Right ventricle myocardium superior (tissue), 1 donor: ENCODE measurements at places on chromosomes 3 and 15. TPM values are rescaled to one million over a fixed set of nuclear protein-coding genes. Genes with fewer than 3 reads are reported as not detected.

KNG1 gene
- total RNA-seq, result 0.43 TPM

ITIH4 gene
- 1.3 TPM for total RNA-seq

FRMD5 gene
- 44.0 TPM for total RNA-seq

GNB5 gene
- total RNA-seq, result 7.8 TPM

SUSD5 gene
- 2.4 TPM for total RNA-seq

C2CD4A gene
- total RNA-seq, result not detected

ITPKA gene
- 2.6 TPM for total RNA-seq

IL17RC gene
- total RNA-seq, result 33.2 TPM

DNA sequence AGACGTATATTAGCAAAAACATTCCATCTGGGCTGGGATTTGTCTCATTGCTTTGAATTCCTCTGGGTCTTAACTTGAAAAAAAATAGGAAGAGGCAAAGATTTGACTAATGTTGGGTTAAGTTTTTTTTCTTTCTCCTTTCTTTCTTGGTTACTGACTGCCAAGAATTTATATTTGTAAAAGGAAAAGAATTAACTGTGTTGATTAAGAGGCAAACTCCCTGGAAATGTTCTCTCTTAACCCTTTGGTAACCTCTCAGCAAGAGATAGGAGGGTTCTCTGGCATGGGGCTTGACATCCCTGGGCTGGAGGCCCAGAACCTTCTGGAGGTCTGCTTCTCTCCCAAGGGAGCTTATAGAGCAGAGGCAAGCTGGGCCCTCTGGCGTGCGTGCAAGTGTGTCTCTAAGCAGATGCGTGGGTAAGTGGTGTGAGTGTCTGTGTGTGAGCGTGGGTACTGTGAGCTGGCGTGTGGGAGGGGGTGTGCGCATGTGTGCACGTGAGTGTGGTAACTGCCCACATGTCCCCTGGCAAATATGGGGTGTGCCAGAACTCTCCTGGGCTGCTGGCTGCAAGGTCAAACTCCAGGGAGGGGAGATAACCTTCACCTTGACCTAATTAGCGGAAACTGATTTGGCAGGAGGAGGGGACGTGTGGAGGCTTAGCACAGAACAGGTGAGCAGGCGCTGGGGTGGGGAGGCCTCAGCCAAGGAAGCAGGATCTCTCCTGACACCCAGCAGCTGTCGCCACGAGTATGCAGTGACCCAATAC lies 49.4 kb upstream of the MAGEF1 start:
- peak; percentile 66 for DNase-seq

- no peak for DNase-seq
Observed at GRCh38 chr3:134345202-134345601, 29.0 kb downstream of the AMOTL2 start.

GRCh38 chr3:158221426-158221825 lies 111.5 kb downstream of the RSRC1 start:
- DNase-seq, result no peak

GRCh38 chr3:46301122-46301835 lies 52.6 kb upstream of the CCR2 start:
- no peak for DNase-seq

DNA sequence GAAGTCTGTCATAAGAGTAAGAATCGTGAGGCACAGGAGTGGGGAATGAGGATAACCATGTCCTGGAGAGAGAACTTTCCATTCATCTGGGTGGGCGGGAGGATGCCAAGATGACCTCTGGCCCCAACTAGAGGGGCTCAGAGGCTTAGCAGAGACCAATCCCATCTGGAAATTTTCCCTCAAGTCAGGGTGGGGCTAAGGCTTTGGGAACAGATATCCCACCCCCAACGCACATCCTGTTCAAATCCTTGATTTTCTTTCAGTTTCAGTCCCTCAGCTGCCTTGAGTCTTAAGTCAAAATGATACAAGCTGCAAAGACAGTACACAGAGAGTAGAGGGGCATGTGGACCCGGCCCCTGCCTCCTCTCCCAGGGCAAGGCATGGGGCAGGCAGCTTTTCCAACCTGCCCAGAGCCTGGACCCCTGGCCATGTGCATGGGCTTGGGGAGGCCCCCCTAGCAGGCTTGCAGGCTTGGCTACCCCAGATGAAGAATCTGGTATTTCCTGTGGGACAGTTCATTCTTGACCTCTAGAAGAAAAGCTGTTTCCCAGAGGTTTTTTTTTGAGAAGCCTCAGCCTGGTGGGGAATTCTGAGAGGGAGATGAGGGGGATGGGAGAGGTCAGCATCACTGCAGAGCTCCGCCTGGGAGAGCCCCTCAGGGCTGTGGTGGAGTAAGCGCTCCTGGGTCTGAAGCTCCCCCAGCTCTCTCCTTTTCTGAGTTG lies 109.7 kb upstream of the HACD2 start:
- no peak for DNase-seq

GRCh38 chr3:101203411-101203810 lies 117.0 kb downstream of the IMPG2 start:
- no peak for DNase-seq

DNA sequence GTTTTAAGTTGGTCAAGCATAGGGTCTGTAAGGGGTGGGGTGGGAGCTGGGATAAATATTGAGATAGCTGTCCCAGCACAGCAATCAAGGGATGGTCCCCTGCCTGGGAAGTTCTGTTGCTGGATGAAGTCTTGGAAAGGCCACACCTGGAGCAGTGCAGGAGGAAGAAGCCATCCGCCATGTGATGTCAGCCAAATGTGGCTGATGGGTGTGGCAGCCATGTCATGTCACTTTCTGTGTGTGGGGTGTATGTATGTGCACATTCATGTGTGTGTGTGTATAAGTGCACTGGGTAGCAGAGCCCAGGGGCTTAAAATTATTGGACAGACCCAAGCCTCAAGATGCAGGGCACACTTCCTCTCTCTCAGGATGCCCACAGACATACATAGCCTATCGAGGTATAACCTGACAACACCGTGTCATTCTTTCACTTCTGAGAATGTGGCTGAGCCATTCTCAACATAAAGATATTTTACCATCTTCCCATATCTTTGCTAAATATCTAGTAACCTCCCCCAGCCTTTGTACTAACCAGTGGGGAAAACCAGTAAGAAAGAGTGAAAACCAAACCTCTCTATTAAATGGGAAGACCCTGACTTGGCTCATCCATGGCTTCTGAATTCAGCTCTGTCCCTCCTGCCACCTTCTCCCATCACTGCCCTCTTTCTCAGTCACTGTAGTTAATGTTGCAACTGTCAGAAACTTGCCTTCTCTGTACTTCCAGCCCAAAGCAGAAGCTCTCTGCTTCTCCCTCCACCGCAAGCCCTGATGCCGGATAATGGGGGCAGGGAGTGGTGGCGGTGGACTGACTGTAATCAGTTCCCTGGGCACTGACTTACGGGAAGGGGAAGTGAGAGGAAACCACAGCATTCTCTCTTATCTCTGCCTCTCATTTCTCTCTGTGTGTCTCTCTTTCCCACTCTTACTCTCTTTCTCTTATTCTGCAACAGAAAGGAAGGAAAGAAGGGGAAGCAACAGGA lies 11.2 kb downstream of the TNFSF10 start:
- DNase-seq, result peak; percentile 81

DNA sequence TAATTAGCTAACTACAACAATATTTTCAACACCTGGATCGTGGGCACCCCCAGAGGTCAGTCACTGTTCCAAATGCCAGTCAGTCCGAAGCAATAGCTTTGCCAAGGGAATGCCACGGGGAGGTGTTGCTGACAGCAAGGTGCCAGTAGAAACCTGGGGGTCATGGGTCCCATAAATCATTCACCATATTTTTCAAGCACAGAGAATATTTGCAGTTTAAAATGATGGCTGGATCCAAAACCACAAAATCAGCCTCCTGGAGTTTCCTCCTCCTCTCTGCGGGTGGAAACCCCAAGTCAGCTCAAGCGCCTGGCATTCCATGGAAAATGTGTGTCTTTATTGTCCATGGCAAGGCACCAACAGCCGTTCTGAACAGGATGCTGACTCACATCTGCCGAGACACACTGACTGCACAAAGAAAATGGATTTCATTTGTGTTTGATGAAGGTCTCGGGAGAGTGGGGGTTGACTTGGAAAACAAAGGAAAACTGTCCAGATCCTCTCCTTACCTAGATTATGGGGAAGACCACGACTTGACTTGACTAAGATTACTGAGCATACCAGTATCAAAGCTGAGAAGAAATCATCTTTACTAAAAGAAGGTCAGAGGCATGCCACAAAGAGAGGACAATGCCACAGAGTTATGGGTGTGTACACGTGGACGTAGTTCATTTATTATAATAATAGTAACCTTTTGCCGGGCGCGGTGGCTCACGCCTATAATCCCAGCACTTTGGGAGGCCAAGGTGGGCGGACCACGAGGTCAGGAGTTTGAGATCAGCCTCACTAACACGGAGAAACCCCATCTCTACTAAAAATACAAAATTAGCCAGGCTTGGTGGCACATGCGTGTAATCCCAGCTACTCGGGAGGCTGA lies 26.4 kb downstream of the ANXA2 start:
- DNase-seq, result peak; percentile 58

- DNase-seq, result no peak
Observed at GRCh38 chr15:41862515-41863116, 24.0 kb downstream of the PLA2G4B start.

DNA sequence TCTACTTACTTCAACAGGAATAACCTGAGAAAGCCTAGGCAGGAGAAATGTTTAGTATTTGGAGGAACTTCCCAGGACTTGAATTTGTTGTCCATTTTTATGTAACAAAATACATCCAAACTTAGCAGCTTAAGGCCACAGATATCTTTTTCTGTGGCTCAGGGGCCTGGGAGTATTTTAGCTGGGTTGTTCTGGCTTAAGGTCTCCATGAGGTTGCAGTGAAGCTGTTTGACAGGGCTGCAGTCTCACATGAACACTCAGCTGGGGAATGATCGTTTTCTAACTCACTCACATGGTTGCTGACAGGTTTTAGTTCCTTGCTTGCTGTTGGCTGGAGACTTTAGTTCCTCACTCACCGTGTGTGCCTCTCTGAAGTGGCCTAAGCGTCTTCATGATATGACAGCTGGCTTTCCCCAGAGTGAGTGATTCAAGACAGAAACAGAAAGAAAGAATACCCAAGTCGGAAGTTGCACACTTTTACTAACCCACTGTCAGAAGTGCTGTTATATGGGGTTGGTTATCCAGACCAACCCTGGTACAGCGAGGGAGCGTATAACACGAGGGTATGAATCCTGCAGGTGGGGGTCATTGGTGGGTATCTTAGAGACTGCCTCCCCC lies 229.7 kb upstream of the TBL1XR1 start:
- no peak for DNase-seq

DNA sequence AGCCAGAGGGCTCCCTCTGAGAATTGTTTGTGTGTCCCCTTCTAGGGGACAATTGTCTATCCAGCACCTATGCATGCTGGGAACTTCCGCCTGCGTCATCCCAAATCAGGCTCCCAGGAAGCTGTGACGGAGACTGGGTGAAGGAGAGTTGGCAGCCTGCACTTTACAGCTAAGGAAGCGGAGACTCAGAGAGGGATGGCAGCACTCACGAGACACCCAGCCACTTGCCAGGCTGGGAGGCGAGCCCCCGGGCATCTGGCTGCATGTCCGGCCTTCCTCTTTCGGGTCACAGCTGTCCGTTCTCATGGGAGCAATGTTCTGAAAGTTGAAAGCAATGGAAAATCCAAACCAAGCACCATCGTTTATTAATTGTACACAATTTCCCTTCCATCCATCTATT lies 45.5 kb upstream of the SLC6A11 start:
- DNase-seq, result no peak

DNA sequence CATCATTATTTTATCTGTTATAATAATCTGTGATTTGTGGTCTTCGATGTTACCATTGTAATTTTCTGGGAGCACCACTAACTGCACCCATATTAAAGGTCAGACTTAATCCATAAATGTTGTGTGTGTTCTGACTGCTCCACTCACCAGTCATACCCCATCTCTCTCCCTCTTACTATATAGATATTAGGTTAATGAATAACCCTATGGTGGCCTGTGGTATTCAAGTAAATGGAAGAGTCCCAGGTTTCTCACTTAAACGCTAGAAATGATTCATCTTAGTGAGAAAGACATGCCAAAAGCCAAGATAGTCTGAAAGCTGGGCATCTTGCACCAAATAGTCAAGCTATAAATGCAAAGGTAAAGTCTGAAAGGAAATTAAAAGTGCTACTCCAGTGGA lies 1358.5 kb downstream of the ROBO2 start:
- no peak for DNase-seq

- DNase-seq, result no peak
Observed at GRCh38 chr3:127585163-127585812, 5.2 kb downstream of the TPRA1 start.

GRCh38 chr3:16728770-16729745 lies 123.8 kb upstream of the DAZL start:
- DNase-seq, result no peak

DNA sequence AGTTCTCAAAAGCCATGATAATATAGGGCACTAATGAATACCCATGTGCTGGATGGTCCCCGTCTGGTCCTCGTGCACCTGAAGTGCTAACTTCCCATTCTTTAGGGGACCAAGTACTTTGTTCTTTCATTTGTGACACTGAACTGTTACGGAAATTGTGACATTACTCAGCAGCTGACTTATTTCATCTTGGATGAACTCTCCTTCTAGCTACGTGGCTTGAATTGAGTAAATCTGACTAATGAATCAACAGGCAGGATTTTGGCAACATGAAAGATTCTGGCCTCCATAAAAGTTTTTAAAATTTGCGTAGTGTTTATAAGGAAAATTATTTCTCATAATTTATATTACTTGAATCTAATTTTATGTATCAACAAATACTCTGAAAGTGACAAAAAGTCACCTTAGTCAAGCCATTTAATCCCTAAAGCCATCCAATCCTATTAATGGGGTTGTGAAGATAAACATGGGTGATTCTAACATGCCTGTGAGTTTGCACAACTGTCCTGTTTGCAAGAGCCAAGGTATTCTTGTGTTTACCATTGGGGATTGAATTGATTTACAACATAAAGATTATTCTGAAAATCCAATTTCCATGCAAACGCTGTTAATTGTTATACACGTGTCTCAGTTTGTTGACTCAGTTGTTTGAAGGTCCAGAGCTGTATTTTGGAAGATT lies 119.9 kb downstream of the AGBL1 start:
- DNase-seq, result no peak

- DNase-seq, result no peak
Observed at GRCh38 chr3:22885574-22886341, 317.4 kb upstream of the UBE2E2 start.

DNA sequence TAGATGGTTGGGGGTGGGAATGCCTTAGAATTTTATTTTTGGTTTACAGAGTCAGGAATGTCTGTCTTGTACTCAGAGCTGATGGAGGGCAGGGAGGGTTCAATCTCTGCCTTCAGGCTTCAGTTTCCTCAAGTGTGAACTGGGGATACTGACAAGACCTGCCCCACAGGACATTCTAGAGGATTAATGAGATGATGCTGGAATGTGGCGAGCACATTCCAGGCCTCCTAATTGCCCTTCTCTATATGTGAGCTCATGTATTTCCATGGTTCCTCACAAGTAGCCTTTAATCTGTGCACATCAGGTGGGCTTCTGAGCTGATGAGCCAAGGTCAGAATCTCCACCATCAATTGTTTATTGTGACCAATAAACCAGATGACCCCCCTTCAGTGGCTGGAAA lies 90.4 kb downstream of the CACNA2D3 start:
- no peak for DNase-seq

DNA sequence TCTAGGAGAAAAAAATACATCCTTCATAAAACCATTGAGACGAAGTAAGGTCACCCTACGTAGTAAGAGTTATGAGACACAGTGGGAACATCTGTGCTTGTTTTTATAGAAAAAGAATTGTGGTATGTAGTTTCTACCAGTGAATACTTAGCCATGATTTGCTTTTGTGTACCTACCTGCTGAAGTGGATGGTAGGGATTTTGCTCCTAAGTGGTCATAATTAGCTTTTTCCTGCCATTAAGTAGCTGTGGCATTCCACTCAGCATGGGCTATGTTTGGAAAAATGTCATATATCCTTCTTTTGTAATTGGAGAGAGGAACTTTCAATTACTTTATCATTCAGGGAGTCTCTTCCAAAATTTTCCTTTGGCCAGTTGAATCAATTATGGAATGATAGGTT lies 63.7 kb downstream of the CHD2 start:
- no peak for DNase-seq
